ENCODE measurements at places on chromosomes 7 and 10.

GRCh38 chr10:18684953-18685352 is 25.7 kb downstream of the ARL5B start:
- no peak for DNase-seq

DNA sequence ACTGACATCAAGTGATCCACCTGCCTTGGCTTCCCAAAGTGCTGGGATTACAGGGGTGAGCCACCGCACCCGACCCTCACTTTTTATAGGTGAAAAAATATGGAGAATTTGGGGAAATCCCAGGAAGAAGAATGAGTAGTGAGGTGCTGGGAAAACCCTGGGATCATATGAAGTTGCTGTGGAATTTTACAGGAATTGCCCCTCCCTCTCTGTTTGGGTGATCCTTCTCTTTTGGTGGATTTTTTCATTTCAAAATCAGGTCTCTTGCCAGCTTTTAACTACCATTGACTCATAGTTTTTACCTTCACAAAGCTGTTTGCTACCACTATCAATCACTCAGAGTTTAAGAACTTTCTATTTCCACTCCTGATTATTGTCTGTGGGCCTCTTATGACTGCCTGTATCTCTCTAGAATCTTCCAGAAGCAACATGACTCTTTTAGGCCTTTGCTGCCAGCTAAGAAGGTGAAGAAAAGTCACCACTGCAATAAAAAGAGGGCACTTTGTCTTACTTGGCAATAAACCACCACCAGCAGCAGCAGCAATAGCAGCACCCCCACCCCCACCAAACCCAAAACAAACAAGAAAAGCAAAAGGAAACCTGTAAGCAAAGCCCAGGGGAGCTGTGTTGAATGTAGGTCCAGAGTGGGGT is 4.0 kb upstream of the GIMAP8 start:
- peak; percentile 11 for DNase-seq

DNA sequence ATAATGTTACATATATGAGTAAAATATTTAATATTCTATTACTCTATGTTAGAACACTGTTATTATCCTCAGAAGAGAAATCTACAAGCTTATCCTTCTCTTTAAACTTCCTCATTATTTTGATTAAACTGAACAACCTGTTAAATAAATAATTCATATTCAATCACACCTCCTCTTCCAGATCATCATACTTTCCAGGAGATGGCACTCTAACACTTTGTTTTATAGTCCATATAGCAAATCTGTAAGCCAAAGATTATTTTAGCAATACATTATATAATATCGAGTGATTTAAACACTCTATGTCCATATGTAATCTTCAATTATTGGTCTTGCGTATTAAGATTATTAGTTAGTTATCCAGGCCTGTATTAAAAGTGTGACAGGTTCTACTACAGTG is 694.1 kb downstream of the ANKRD7 start:
- DNase-seq: no peak

GRCh38 chr10:28587270-28587969 is 54.5 kb downstream of the WAC start:
- no peak for DNase-seq

DNA sequence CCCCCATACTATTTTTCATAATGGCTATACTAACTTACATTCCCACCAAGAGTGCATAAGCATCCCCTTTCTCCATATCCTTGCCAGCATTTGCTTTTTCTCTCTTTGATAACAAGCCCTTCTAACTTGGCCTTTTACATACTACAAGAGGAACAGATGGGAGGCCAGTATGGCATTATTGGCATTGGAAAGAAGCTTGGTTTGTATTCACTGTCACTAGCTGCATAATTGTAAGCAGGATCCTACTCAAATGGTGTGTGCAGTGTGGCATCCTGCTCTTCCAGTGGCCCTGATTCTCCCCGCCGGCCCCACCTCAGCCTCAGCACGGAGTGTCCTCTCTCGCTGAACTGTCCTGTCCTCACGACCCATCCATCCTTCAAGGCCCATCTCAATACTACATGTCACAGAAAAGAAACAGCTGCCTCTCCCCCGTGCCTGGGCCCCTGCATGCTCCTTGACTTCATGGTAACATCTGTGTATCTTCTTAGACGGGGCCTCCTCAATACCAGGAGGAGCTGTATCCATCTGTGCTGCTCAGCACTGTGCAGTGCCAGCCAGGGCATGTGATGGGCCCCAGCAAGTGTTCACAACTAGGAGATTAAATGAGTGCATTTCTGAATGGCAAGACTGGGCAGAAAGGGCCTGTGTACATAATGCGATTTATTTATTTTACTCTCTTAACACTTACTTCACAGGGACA is 205.2 kb downstream of the COBL start:
- DNase-seq: no peak

GRCh38 chr7:97959046-97959445 is 30.9 kb downstream of the OCM2 start:
- DNase-seq: no peak

DNA sequence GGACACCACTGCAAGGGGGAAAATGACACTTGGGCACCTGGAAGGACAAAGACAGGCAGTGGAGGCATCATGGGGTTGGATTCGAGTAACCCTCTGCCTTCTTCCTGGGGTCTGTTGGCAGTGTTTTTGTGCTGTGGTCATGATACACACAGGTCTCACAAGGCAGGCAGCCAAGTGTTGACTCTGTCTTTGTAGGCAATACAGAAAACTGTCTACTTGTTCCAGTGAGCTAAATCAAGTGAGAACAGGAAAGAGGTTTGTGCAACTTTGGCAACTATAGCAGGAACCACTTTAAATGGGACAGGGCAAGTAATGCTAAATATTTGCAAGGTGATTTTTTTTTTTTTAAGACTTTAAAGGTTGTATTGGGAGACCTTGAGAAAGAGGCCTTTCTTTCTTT is 578.6 kb upstream of the GALNT17 start:
- peak; percentile 50 for DNase-seq

DNA sequence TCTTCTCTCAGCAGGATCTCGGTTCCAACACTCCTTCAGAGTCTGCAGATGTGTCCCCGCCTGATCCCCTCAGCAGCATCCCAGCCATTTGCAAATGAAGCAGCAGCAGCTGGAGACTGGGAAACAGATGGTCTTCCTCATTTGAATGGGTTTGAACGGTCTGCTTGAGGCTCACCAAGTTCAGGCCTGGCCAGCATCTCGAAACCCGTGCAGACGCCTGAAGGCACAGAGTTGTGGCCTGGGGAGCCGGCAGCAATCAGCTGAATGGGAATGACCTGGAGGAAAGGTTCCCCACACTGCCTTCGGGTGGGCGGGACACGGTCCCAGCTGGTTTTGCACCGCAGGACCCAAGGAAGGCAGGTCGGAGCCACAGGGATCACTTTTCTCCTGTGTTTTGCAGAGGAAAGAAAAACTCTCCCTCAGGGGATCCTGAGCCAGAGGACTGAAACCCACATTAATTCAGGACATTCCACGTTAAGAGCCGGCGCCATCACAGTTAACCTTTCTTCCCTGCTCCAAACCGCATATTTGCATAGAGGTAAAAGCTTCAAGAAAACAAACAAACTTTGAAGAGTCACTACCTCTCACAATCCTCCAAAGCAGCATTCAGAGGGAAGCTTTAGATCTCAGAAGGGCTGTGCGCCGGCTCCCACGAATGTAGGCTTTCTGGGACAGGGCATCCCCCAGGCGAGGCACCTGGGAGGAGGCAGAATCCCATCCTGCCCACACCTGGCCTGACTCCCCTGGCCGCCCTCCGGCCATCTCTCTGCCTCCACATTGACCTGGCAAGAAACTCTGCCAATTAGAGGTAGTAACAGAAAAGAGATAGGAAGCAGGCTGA is 17.7 kb downstream of the FGFR2 start:
- peak; percentile 35 for DNase-seq

DNA sequence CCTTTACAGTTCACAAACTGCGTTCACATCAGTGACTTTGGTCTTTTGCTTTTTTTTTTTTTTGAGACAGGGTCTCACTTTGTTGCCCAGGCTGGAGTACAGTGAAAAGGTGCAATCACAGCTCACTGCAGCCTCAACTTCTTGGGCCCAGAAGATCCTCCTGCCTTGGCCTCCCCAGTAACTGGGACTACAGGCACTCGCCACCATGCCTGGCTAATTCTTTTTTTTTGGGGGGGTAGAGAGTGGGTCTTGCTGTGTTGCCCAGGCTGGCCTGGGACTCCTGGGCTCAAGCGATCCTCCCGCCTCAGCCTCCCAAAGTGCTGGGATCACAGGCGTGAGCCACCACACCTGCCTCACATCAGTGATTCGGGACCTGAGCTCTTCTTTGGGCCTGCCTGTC is 35.7 kb upstream of the UNCX start:
- no peak for DNase-seq

- no peak for DNase-seq
These were observed 12.3 kb downstream of the DDC start for GRCh38 chr7:50552921-50553320.

DNA sequence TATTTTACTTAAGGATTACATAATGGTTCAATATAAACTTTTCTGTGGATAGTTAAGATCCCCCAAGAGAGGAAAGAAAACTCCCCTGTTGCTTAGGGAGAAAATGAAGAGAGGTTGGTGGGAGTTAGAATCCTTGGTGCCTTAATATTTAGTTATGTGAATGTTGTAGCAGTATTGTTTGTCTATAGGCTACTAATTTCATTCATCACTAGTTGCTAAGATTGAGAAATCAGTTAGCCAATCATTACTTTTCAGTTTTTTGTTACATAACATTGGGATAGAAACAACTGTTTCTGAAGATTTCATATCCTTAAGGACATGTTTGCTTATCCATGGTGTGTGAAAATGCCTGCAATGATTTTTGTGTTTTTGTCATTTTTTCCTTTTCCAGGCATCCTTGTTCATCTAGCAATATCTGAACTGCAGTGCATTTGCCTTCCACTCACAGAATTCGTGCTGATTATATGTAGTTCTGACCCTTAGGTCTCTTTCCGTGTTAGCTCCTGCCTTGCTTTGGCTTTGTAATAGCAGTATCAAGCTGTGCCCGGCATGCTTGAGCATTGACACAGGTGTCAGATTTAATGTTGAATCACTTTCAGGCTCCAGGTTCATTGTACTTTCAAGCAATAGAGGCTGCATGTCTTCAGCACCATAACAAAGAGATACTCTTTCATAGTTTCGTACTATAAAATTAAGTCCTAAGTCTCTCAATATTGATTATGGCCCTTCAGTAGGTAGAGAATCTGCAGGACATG is 85.0 kb downstream of the PODXL start:
- DNase-seq: no peak

GRCh38 chr7:53022893-53023292 is 12.5 kb upstream of the POM121L12 start:
- no peak for DNase-seq

GRCh38 chr10:43204042-43204942 is 62.6 kb downstream of the RASGEF1A start:
- no peak for DNase-seq

- peak; percentile 83 for DNase-seq
These were observed at the start of gene VOPP1 for GRCh38 chr7:55572378-55573233. VOPP1 (minus strand) TSS chr7:55572502; CDS start chr7:55572324, 178 bp downstream.

DNA sequence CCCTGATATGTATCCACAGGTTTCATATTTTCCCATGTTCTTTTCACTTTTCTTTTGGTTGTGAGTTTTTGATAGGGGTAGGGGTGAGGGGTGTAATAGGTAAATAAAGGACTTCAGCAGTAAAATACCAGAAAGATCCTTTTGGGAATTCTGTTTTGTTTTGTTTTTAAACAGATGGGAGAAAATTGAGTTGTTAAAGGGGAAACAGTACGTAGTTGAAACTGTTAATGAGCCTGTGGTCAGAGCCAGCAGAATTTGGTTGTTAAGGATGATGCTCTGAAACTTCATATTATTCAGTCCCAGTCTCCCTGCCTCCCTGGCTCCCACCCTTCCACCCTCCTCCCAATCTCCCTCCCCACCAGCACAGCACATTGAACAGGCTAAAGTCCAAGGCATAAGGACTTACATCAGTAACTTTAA is 195.9 kb downstream of the CREB5 start:
- DNase-seq: no peak

DNA sequence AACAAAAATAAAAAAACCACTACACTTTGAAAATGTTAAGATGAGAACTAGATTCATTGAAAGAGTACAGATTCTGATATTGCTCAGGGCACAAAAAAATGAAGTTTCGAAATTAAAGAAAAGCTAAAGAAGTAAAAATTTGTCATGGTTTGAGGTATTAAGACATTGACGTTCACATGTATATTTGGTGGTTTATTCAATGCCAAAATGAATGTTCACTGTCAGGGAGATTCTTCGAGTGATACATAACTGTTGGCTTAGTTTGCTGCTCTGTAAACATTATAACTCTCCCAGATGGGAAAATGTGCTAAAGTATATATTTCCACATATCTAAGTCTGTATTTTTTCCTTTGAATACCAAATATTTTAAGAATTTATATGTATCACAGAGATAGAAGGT is 345.0 kb downstream of the SEMA3D start:
- DNase-seq: no peak

DNA sequence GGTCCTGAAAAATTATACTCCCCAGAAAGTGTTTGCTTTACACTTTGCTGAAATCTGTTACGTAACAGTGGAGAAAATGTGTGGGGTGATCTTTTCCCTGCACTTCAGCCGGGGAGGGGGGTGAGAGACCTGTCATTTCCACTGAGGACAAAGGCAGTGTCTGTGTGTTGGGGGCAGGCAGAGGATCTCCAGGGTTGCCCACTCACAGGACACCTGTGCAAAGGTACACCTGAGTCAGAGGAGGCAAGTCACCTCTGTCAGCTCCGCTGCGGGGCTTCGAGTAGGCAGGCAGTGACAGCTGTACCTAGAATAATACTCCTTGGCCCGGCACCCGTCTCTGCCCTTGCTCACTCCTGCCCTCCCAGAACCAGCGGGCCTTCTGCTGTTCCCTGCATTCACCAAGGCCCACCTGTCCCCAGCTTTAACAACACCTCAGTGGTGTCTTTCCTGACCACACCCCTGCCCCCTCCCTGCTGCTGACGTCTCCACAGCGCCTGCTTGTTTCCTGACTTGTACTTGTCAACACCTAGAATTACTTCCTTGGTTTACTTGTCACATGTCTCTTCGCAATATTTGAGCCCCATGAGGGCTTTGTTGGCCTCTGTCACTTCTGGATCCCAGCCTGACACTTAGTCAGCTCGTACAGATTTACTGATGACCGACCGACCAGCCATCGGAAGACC is 159.2 kb downstream of the NEURL1 start:
- DNase-seq: no peak

GRCh38 chr10:91745090-91745831 is 53.0 kb upstream of the TNKS2 start:
- no peak for DNase-seq

GRCh38 chr7:130421684-130422083 is 19.1 kb downstream of the CEP41 start:
- DNase-seq: peak; percentile 55

GRCh38 chr10:56123247-56123646 is 237.8 kb downstream of the ZWINT start:
- no peak for DNase-seq

GRCh38 chr7:151372612-151373265 is 31.1 kb downstream of the NUB1 start:
- no peak for DNase-seq

- no peak for DNase-seq
These were observed 129.9 kb downstream of the ADARB2 start for GRCh38 chr10:1607466-1607865.

GRCh38 chr7:55405856-55406541 is 40.9 kb downstream of the LANCL2 start:
- DNase-seq: no peak

Measured in midbrain (tissue), 1 donor.